ENCODE measurements at places on chromosomes 7 and 10.

DNA sequence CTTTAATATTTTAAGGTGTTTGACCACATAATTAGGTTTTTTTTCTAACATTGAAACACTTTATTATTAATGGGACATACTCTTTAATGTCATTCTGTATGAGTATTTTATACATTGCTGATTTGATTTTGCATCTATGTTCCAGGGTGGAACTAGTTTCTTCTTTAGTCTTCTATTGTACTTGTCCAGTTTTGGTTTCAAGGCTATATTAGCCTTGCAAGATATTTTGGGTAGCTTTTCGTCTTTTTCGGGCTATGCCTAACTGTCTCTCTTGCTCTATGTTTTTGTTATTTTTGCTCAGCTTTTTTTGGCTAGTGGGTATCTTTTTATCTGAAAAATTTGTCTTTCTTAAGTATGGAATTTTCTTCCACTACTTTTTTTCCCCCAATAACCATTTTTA, 38.7 kb upstream of the MKX start:
- DNase-seq = no peak

- no peak for DNase-seq
Measured at GRCh38 chr7:1999278-1999984, 233.3 kb downstream of the MAD1L1 start.

DNA sequence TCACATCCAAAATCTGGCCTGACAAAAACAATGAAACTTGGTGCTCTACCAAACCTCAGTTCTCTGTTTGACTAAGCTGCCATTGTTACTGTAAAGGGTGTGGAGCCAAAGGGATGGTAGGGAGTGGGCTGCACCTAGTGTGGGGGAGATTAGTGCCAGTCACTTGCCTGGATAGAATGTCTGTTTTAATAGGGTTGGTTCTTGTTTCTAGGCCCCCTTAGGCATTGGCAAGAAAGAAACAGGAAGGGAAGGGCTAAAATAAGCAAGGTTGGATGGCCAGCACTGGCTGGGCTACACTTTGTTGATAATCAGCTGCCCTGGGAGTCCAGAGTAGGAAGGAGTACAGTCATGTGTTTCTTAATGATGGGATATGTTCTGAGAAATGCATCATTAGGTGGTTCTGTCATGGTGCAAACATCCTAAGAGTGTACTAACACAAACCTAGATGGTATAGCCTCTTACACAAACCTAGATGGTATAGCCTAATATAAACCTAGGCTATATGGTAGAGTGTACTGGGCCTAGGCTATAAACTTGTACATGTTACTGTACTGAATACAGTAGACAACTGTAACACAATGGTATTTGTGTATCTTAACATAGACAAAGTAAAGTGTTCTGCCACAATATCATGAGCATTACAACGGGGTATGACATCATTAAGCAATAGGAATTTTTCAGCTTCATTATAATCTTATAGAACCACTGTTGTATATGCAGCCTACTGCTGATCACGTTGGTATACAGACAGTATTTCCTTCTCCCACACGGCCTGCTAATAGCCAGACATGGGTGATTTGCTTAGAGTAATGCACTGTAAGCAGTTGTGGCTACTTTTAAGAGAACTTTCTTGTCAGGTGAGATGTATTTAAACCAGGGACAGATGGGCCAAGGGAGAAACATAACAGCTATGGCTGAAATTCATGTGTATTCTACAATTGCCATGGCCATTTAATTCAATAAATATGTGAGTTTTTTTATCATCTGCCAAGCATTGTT, 15.4 kb downstream of the BBIP1 start:
- no peak for DNase-seq

DNA sequence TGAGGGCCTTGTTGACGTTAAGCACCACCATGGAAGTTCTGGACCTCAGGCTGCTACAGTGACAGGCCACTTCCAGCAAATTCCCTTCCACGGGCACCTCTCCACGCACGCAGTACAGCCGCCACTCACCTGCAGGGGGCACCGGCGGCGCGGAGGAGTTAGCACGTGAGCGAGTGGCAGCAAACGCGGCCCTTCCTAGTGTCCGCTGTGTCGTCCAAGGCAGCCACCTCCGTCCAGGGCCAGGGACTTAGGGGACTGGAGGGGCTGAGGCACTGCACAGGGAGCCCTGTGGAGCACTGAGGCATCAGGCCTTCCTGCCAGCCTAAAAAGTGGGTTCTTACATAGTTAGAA, 164.4 kb downstream of the SVIL start:
- no peak for DNase-seq

GRCh38 chr10:122786269-122786668, 59.4 kb downstream of the CUZD1 start:
- DNase-seq = no peak

DNA sequence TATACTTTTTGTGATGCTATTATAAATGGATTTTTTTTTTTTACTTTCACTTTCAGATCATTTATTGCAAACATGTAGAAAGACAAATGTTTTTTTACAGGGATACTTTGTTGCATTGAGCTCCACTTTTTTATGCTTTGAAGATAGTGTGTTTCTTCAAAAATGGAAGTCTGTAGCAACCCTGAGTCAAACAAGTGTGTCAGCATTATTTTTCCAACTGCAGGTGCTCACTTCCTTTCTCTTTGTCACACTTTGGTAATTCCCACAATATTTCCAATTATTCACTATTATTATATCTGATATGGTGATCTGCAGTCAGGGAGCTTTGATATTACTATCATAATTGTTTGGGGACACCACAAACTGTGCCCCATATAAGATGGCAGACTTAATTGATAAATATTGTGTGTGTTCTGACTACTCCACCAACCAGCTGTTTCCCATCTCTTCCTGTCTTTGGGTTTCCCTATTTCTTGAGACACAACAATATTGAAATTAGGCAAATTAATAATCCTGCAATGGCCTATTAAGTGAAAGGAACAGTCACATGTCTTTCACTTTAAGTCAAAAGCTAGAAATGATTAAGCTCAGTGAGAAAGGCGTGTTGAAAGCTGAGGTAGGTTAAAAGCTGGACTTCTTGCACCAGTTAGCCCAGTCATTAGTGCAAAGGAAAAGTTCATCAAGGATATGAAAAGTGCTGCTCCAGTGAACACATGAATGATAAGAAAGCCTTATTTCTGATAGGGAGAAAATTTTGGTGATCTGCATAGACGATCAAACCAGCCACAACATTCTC, 231.3 kb upstream of the SH2B2 start:
- DNase-seq = no peak

- DNase-seq = no peak
Measured at GRCh38 chr7:131843898-131844331, 287.5 kb upstream of the PODXL start.

GRCh38 chr10:119521443-119522204, 20.9 kb downstream of the RGS10 start:
- DNase-seq = no peak

- no peak for DNase-seq
Measured at GRCh38 chr7:24912874-24913514, 67.0 kb downstream of the OSBPL3 start.
